Progenitor cell of endocrine pancreas (in vitro differentiated cells): ENCODE measurements at places on chromosomes 6 and 20. TPM values are rescaled to one million over a fixed set of nuclear protein-coding genes. Genes with fewer than 3 reads are reported as not detected.
A peak's percentile ranks its signal among the peaks of the same experiment; 100 is the strongest.

The FOXA2 gene
- total RNA-seq: 124 and 141 TPM in 2 replicates

The CYP24A1 gene
- total RNA-seq: not detected in 2 replicates

The OPN5 gene
- total RNA-seq: 0.09 TPM in 1 of 2 replicates, not detected in the other

The KCNG1 gene
- total RNA-seq: 7.8 and 10.5 TPM in 2 replicates

The TRAPPC3L gene
- not detected in 2 replicates for total RNA-seq

The B3GALT4 gene
- 5.3 and 5.7 TPM in 2 replicates for total RNA-seq

The GZF1 gene
- total RNA-seq: 14.3 and 17.8 TPM in 2 replicates

The ZNF184 gene
- total RNA-seq: 17.9 and 18.5 TPM in 2 replicates

The GPR6 gene
- not detected in 2 replicates for total RNA-seq

The HINT3 gene
- total RNA-seq: 20.7 and 20.9 TPM in 2 replicates

The SH3BGRL2 gene
- 47.4 and 49.1 TPM in 2 replicates for total RNA-seq

- H3K4me3 ChIP-seq: no peak overlapping the region
- peaks cover 1% of the 10 kb centered on the region for H3K4me1 ChIP-seq
- H3K27me3 ChIP-seq: no peaks in the 10 kb centered on the region
Observed at GRCh38 chr6:143098054-143098671, 37.5 kb downstream of the AIG1 start.

- no peak within 1 kb of the TSS for H3K4me3 ChIP-seq
- peaks cover 6% of the 10 kb centered on the region for H3K36me3 ChIP-seq
- no peaks in the 10 kb centered on the region for H3K27me3 ChIP-seq
- peak; percentile 49 for DNase-seq
Observed at GRCh38 chr6:132797951-132798868, at the start of gene SLC18B1. Gene SLC18B1 (minus strand): TSS chr6:132798637. CDS start chr6:132798456, 181 bp downstream.

- H3K27ac ChIP-seq: no peak overlapping the region
- H3K4me3 ChIP-seq: no peak overlapping the region
- H3K36me3 ChIP-seq: no peaks in the 10 kb centered on the region
- DNase-seq: no peak
- H3K27me3 ChIP-seq: no peaks in the 10 kb centered on the region
Observed at GRCh38 chr20:14879020-14879697, 541.7 kb upstream of the FLRT3 start.

- no peak overlapping the region for H3K27ac ChIP-seq
- no peaks in the 10 kb centered on the region for H3K27me3 ChIP-seq
- peaks cover 36% of the 10 kb centered on the region for H3K36me3 ChIP-seq
- no peak for DNase-seq
Observed at GRCh38 chr6:2947445-2947844, 23.9 kb downstream of the SERPINB6 start.

DNA sequence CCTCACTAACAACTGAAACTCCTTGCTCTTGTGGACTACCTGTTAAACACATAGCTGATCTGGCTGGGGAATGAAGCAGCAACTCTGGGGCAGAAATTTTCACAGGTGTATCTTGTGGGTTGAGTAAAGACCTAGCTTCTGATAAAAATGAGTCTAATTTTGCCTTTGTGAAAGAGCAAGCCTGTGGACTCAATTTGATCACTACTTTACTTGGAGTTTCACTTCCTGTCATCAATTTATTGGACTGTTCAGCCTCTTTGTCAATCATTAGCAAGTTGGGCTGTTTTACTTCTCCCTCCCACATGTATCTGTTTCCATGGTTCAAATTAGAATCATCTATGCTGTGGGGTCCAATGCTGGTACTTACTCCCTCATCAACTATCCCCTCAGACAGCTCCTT is 29.6 kb upstream of the CRIP3 start:
- no peaks in the 10 kb centered on the region for H3K27me3 ChIP-seq
- no peak for DNase-seq
- no peak overlapping the region for H3K4me3 ChIP-seq
- H3K4me1 ChIP-seq: peaks cover 13% of the 10 kb centered on the region

- no peak overlapping the region for H3K4me3 ChIP-seq
- H3K36me3 ChIP-seq: no peaks in the 10 kb centered on the region
- H3K4me1 ChIP-seq: no peaks in the 10 kb centered on the region
- no peak for DNase-seq
- H3K27ac ChIP-seq: no peak overlapping the region
Observed at GRCh38 chr6:73747289-73747688, 51.3 kb downstream of the CD109 start.

DNA sequence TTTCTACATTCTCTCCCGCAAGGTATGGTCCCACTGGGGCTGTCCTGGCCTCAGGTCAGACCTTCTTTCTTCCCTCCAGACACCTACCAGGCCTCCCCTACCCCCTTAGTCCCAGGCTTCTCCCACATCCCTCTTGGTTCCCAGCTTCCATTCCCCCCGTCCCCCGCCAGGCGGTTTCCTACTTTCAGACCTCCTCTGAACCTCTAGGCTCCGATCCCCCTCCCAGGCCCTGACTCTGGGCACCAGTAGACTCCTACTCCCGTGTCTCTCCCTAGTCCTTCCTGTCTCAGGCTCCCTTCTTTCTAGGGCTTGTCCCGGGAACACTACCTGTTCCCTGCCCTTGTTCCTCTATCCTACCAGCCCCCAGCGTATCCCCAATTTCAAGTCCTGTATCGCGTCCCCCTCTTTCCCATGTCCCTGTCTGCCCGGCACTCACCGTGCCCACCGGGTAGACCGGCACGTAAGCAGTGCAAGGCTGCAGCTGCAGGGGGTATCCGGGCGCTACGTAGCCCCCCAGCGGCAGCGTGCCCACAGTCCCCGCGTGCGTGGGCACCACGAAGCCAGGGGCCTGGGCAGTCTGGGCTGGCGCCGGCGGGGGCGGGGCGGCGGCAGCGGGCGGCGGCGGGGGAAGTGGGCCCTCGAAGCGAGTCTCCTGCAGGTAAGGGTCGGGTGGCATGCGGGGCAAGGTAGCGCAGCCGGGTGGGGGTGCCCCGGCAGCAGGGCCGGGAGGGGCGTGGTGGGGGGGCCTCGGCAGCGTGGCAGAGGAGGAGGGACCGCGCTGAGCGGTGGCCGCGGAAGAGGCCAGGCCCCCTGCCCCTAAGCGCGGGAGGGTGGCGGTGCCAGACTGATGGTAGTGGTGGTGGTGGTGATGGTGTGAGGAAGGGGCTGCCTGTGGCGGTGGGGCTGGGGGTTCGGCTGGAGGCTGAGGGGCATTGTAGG is 1.5 kb downstream of the PRRT1 start:
- H3K36me3 ChIP-seq: peaks cover 4% of the 10 kb centered on the region
- peaks cover 30% of the 10 kb centered on the region for H3K4me1 ChIP-seq
- no peak for DNase-seq
- no peak overlapping the region for H3K4me3 ChIP-seq

DNA sequence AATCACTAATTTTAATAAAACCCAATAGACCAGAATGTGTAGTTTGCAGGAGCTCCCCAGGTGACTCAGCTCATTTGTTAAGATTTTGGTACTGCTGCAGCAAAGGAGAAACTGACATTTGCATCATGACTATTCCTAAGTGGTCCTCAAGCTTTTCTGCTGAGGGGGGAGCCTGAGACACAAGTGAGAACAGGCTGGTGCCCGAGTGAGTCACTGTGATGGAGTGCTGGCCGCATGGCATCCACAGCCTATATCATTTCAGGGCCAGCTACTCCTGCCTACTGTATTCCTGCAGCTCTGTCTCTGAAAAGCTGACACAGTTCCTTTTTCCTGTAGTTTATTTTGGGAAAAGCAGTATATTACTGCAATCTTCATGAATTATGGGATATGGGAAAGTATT is 113.7 kb upstream of the ENPP5 start:
- no peak overlapping the region for H3K27ac ChIP-seq
- no peaks in the 10 kb centered on the region for H3K27me3 ChIP-seq
- no peak for DNase-seq

DNA sequence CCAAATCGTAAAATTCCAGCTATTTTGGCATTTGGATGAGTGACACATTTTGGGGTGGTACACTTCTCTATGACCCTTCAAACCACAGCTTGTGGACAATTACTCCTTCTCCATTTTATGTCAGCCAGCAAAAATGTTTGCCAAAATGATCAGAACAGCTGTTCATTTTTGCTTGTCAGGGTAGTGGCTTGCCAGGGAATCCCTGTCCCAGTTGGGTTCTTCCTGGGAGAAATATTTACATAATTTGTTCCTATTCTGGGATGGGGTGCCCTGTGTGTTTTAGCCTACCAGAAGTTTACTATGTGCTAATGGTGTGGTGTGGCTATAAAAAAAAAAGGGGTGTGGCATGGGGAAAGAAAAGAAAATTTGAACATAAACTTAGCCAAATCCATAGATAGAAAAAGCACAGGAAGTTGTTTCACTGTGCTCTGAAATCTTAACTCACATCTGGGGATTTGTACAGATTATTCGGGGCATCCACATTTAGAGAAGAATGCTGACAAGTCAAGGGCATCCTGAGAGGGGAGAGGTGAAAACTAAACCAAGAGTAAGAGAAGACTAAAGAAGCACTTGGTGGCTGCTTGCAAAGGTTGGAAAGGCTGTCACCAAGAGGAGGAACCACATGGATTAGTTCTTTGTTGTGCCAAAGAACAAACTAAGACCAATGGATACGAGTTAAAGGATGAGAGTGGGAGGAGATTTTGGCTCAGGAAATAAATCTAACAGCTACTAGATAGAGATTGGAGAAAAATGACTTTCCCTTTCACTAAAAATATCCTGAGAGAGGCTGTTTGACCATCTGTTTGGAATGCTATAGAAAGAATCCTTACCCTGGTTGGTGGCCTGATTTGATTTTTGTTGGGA is 55.2 kb upstream of the RBM24 start:
- H3K27ac ChIP-seq: no peak overlapping the region
- H3K27me3 ChIP-seq: no peaks in the 10 kb centered on the region
- H3K4me1 ChIP-seq: peaks cover 8% of the 10 kb centered on the region
- no peak overlapping the region for H3K4me3 ChIP-seq
- peaks cover 3% of the 10 kb centered on the region for H3K36me3 ChIP-seq

DNA sequence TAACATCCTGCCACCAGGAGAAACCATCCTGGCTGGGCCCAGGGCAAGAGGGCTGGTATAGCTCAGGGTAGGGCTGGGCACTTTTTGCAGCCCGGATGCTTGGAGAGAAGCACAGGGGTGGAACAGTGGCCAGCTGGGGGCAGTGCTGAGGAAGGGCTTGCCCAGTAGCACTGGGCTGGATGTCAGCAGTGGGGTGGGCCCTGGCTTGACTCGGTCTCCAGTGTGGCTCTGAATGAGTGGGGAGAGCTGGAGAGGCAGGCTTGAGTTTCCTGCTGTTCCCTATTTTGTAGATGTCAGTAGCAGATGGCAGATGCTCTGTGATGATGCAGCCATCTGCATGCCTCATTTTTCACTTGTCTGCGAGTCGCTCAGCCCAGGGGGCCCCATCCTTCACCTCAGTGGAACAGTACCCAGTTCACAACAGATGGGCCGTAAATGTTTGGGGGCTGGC is 56.3 kb upstream of the TULP1 start:
- H3K27ac ChIP-seq: no peak overlapping the region
- peaks cover 8% of the 10 kb centered on the region for H3K27me3 ChIP-seq
- no peaks in the 10 kb centered on the region for H3K4me1 ChIP-seq
- no peak for DNase-seq

GRCh38 chr6:131177996-131178395 is 42.7 kb downstream of the AKAP7 start:
- no peaks in the 10 kb centered on the region for H3K27me3 ChIP-seq
- H3K4me1 ChIP-seq: peaks cover 6% of the 10 kb centered on the region
- peaks cover 3% of the 10 kb centered on the region for H3K36me3 ChIP-seq
- H3K27ac ChIP-seq: no peak overlapping the region
- no peak for DNase-seq
- no peak overlapping the region for H3K4me3 ChIP-seq

- H3K27ac ChIP-seq: no peak overlapping the region
- H3K27me3 ChIP-seq: no peaks in the 10 kb centered on the region
- H3K36me3 ChIP-seq: peaks cover 21% of the 10 kb centered on the region
Observed at GRCh38 chr6:111367393-111368088, 115.5 kb downstream of the REV3L start.

GRCh38 chr6:148249160-148249559 is 93.5 kb upstream of the SASH1 start:
- no peaks in the 10 kb centered on the region for H3K36me3 ChIP-seq
- H3K27ac ChIP-seq: no peak overlapping the region
- H3K27me3 ChIP-seq: no peaks in the 10 kb centered on the region
- no peak for DNase-seq
- peaks cover 5% of the 10 kb centered on the region for H3K4me1 ChIP-seq
